DMS 273 treated with DMSO at 0.1 percent for 48 hours (cell line): ENCODE measurements at places on chromosomes 16 and 17.

DNA sequence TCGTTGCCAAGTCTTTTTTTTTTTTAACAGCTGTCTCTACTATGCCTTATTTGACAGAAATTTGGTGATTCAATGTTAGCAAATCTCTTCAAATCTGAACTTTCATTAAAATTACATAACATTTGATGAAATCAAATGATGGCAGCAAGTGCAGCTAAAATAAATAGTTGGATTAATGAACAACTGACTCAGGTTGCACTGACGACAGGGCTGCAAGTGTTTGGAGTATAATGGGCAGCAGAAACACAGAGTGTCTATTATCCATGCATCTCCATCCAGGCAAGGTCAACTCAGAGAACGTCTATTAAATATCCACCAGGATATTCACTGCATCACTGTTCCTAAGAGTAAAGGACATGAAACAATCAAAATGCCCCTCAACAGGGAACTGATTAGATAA, 109.8 kb downstream of the SLC39A11 start:
- DNase-seq = no peak

DNA sequence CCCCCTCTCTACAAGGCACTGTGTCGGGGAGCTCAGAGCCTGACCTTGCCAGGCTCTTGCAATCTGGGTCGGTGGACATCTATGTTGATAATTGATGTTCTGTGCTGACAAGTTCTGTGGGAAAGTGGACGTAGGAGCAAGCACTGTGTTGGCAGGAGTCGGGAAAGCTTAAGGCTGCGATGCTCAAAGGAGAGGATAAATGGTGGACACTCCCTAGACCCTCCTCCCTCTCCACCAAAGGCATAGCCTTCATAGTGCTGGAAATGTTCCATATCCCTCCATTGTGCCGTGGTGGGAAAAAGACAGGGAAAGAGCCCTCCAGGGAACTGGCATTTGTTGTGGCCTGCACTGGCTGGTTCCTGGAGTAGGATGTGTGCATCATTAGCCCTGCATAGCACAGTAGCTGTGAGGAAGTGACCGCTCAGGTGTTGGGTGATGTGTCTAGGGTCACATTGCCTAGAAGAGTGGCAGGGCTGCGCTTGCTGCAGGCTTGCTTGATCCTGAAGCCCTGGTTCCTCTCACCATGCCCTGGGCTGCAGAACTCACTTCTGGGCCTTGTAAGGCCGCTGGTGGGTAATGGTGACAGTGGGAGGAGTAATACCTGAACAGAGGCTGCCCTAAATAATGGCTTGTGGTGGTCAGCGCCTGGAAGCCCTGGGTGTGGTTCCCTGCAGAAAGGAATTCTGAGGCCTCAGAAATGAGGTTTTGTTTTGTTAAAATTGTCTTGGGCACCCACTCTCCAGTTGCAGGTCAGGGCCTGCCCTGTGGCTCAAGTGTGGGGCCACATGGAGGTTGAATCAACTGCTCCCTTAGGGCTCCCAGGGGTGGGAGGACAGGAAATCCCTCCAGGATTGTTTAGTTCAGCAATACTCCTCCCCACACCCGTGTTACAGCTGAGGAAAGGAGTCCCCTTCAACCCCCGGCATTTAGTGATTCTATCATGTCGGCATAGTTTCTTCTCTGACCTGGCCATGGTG, 62.6 kb downstream of the KSR1 start:
- DNase-seq = no peak

DNA sequence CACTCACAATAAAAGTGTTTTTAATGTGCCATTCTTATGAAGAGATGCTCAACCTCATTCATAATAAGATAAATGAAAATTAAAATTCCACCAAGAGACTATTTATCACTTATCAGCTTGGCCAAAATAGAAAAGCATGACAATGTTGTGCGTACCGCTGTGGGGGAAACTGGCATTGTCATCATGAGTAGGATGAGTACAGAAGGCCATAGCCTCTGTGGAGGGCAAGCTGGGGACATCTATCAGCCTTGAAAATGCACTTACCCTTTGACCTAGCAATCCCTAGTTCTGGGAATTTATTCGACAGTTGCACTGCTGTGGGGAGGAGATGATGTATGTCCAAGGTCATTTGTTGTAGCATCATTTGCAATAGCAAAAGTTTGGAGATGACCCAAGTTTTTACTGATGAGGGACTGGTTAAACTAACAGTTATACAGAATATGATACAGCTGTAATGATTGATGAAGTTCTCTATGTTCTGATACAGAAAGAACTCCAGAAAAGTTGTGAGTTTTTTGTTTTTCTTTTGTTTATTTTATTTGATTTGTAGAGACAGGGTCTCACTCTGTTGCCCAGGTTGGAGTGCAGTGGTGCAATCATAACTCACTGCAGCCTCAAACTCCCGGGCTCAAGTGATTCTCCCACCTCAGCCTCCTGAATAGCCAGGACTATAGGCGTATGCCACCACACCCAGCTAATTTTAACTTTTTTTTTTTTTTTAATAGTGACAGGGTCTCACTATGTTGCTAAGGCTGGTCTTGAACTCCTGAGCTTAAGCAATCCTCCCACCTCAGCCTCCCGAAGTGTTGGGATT, 13.7 kb upstream of the PRKCB start:
- DNase-seq = no peak

- DNase-seq = no peak
Observed at GRCh38 chr17:40550608-40551007, 14.7 kb downstream of the CCR7 start.

- no peak for DNase-seq
Observed at GRCh38 chr16:16817196-16817595, 438.3 kb downstream of the NPIPA7 start.

- DNase-seq = no peak
Observed at GRCh38 chr17:79085921-79086551, 11.4 kb downstream of the ENGASE start.

DNA sequence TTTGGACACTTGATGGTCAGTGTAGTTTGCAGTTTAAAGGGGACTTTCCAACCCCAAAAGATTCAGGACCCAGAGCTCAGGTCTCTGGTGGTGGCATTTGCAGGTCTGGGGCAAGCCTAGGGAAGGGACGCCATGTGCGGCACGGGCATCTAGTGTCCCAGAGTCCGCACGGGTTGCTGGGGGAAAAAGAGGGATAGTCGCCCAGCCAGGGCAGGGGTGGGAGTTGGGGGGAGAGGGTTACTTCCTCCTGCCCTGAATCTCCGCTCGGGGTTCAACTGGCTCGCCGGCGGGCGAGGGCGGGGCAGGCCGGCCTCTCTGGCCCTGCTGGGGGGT, 239 bp upstream of the CA7 start:
- no peak for DNase-seq

- DNase-seq = peak; percentile 3
Observed at GRCh38 chr16:3780570-3780969, 63.2 kb upstream of the TRAP1 start.

GRCh38 chr17:13268791-13269595, 251.2 kb upstream of the ELAC2 start:
- DNase-seq = no peak

- DNase-seq = no peak
Observed at GRCh38 chr17:49633762-49634484, 44.0 kb downstream of the SPOP start.

- no peak for DNase-seq
Observed at GRCh38 chr17:58311429-58311894, 17.1 kb downstream of the TSPOAP1 start.

DNA sequence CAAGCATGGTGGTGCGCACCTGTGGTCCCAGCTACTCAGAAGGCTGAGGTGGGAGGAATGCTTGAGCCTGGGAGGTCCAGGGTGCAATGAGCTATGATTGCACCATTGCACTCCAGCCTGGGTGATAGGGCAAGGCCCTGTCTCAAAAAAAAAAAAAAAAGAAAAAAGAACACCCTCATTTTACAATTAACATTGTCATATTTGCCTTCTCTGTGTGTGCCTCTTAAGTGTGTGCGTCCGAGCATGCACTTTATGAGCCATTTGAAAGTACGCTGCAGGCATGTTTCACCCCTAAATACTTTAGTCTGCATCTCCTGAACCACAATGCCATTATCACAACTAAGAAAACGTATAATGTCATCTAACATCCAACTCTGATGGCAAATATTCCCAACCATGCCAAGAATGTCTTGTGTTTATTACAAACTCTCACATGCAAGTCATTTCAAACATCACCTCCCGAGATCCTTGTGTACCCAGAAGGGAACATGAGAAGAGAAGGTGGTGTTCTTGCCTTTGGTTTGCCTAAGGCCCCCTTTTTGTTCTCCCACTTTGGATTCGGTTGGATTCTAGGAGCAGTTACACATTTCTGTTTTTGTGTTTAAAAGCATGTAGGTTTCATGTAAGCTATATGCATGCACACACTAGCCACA, 38.0 kb downstream of the CDH1 start:
- no peak for DNase-seq

- DNase-seq = no peak
Observed at GRCh38 chr16:76976101-76976500, 214.9 kb upstream of the MON1B start.

GRCh38 chr17:36743130-36743529, 141.7 kb downstream of the MRM1 start:
- no peak for DNase-seq

DNA sequence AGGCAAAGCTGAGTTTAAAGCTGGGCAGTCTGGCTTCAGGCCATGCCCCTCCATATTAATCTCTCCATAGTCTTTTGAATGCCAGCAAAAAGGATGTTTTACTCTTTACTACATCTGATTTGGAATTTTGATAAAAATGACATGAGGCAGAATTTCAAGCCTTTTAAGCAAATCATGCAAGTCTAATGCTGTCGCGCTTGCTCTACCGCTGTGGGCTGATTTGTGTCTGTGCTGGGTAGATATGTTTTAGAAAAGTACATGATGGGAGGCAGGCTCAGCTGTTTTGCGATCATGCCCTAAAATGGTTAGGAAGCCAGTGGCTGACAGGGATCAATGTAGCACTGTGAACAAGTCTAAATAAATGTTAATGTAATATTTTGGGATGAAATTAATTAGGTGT, 311.9 kb downstream of the CA10 start:
- DNase-seq = no peak

- DNase-seq = no peak
Observed at GRCh38 chr17:59371416-59372100, 40.1 kb downstream of the YPEL2 start.

DNA sequence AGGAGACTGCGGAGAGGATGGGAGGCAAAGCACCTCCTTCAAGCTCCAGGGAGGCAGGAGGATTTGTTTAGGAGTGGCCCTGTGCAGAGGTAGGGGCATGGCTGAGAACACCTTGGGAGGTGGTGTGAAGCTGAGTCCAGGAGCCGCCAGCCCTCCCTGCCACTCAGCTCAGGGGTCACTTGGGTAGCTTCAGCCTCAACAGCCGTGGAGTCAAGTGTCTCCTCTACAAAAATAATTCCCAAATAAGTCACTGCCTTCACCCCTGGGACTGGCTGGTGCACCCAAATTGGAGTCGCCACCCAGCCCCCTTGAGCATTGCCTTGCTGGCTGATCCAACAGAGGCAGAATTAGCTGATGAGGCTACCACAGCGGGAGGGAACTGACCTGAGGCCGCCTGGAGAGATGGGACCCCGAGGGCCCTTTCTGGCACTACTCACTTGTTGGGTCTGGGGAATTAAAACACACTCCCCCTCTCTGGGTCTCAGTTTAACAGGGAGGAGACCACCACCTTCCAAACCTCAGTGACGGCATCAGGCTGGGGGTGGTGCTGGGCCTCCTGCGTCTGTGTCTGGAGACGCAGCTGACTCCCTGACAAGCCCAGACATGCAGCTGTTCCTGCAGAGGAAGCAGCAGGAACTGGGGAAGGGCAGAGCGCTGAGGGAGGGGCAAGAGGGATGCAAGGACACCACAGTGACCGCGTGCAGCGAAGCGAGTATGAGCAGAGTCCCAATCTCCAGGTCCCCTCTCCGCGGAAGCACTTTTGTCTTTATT, 87.9 kb upstream of the TOB1 start:
- no peak for DNase-seq

DNA sequence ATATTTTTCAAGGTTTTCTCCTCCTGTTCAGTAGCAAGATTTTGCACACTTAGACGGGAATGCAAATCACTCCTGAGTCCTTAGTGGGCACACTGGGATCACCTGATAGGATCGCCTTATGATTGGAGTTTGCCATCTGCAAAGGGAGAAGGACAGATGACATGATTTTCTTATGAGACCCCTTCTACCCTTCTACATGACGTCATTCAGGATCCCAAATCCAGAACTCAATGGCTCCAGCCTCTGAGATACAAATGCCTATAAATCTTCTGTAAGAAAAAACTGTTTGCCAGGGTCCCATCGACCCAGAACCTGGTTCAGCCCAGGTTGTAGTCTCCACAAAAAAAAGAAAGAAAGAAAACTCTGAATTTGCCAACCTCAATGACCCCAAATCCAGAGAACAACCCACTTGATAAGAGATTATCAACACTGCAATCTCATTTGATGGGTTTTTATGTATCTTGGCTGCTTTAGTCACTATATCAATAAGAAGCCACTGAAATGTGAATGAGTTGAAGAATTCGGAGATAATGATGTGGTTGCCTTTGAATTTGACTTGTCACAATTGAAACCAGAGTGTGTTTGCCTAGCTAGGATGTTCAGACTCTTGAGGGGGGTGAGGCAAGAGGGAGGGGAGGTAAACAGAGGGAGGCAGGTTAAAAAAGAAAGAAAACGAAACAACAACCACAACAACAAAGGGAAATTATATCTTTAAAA, 6.7 kb downstream of the ZNF423 start:
- DNase-seq = no peak

GRCh38 chr16:54503011-54503855, 216.6 kb upstream of the IRX3 start:
- peak; percentile 33 for DNase-seq

DNA sequence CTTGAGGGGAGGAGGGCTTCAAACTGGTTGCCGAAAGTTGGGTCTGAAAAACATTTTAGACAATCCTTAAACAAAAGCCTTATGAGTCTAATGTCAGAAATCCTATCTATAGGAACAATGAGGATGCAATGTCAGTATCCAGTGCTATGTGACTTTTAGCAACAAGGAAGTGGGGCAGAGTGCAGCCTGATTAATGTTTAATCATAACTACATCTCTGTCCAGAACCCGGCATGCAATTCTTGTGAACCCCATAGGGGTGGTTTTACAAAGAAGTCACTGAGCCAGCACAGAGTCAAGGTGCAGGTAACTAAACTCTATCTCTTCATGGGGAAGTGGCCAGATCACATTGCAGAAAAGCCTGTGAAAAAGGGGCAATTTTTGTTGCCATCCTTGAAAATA, 267.5 kb downstream of the HS3ST4 start:
- no peak for DNase-seq

DNA sequence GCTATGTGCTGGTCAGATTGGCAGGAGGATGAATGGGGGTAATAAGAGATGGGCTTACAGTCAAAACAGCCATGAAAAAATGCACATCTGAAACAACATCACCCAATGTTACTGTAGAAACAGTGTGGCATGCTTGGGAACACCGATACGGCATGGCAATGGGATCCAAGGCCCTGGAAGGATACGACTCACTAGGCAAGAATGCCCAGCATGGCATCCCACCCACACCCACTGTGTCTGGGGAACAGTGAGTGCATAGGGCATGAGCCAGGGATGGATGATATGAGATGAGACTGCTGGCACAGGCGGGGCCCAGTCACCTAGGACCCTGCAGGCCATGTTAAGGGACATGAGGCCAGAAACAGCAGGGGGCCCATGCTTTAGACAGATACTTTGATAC, 11.5 kb downstream of the TRIM25 start:
- no peak for DNase-seq
